ENCODE measurements at places on chromosomes 1 and 21.
A peak's percentile ranks its signal among the peaks of the same experiment; 100 is the strongest.

DNA sequence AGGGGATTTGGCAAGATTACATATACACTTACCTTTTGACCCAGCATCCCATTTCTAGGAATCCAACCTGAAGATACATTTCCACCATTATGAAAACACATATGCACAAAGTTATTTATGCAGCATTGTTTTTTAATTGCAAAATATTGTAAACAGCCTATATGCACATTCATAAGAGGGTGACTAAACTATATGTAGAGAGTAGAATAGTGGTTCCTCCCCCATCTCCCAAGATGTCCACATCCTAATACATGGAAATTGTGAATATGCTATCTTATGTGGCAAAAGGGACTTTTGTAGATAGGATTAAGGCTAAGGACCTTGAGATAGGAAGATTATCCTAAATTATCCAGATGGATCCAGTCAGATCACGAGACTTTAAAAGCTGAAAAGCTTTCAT lies 91.6 kb downstream of the CLEC20A start:
- DNase-seq = no peak

GRCh38 chr1:232891071-232891470 lies 59.3 kb upstream of the NTPCR start:
- peak; percentile 83 for DNase-seq

DNA sequence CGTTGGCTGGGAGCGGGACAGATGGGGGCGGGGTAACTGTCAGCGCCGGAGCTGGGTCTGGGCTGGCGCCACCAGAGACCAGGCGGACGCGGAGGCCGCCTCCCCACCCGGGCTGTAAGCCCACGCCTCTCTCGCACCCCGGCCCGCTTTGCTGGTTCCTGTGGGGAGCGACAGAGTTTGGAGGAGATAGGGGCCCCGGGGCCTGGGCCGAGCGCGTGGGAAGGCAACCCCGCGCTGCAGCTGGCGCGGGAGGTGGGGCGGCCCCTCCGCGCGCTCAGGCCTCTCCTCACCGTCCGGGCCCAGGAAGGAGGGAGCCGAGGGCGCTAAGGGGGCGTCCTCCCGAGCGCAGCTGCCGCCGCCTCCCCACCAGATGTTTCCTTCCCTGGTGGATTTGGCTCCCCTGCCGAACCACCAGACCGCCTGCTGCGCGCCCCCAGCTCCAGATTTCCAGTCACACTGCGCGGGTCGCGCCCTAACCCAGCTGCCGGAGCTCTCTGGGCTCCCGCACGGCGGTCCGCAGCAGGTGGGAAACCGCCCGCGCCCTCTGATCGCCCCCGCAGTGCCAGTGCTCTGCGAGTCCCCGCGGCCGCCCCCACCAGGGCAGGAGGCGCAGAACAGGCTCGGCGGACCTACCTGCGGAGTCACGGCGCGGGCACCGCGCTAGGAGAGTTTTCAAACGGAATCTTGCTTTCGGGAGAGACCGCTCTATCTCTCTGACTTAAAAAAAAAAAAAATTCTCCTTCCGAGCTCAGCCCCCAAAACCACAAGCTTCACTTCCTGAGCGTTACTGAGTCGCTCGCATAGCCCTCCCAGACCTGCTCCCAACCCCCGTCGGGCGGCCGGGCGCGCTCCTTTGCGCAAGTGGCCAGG lies 1.1 kb downstream of the GFI1 start:
- peak; percentile 8 for DNase-seq

DNA sequence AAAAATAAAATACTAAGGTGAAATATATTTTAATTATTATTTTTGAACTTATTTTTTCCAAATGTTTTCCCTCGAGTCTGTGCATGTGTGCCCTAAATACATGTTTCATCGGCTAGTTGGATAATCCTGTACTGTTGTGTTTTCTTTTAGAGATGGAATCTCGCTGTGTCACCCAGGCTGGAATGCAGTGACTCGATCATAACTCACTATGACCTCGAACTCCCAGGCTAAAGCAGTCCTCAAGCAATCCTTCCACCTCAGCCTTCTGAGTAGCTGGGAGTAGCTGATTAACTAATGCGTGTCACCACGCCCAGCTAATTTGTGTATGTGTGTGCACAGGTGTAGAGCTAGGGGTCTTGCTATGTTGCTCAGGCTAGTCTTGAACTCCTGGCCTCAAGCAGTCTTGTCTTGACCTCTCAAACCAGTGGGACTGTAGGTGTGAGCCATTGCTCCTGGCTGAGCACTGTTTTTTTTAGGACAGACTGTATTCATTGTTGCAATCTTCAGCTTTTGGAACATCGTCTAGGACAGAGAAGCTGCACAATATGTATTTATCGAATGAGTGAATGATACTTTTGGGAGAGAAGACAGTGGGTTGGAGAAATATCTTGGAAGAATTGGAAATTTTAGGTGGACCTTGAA lies 4.8 kb upstream of the TMCO1 start:
- peak; percentile 69 for DNase-seq

Measured in fibroblast of the aortic adventitia (primary cell).